Left renal pelvis (tissue), 4 donors: ENCODE measurements at places on chromosomes 5 and 9. TPM values are rescaled to one million over a fixed set of nuclear protein-coding genes. Genes with fewer than 3 reads are reported as not detected.

DNA sequence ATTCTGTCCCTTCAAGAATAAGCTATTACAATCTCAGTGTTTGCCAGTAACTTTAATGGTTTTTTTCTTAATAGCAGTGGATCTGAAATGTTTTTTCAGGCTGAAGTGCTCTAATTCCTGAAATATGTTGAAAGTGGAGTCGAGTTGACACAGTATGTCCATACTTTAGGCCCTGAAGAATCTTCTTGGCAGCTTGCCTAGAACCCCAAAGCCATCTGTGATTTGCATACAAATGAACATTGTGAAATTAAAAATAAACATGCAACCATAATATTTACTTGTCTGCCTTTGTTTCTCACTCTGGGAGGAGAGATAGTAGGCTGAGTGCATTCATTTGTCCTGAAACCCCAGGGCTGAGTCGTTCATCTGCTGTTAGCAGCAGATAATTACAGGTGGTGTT lies 152.7 kb downstream of the ADCY2 start:
- DNase-seq = no peak

INSL4 gene
- not detected for polyA plus RNA-seq

DNAJB5 gene
- 10.6 TPM for polyA plus RNA-seq

DNA sequence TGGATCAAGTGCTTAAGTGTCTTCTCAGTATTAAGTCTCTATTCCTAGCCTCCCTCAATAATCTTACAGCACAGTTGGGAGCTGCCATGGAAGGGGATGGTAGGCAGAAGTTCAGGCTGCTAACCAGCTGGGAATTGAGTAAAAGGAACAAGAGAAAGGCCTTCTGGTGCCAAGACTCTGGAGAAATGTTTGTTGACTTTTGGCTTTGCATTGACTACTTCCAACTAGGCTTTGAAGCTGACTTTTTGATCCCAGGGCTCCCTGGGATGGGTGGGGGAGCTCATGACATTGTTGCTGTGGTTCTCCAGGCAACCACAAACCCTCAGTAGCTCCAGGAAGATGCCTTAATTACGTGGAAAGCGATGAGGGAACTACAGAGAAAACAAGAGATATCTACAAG lies 85.2 kb upstream of the HTR4 start:
- DNase-seq = no peak

RNF224 gene
- polyA plus RNA-seq = 12.4 TPM

DNA sequence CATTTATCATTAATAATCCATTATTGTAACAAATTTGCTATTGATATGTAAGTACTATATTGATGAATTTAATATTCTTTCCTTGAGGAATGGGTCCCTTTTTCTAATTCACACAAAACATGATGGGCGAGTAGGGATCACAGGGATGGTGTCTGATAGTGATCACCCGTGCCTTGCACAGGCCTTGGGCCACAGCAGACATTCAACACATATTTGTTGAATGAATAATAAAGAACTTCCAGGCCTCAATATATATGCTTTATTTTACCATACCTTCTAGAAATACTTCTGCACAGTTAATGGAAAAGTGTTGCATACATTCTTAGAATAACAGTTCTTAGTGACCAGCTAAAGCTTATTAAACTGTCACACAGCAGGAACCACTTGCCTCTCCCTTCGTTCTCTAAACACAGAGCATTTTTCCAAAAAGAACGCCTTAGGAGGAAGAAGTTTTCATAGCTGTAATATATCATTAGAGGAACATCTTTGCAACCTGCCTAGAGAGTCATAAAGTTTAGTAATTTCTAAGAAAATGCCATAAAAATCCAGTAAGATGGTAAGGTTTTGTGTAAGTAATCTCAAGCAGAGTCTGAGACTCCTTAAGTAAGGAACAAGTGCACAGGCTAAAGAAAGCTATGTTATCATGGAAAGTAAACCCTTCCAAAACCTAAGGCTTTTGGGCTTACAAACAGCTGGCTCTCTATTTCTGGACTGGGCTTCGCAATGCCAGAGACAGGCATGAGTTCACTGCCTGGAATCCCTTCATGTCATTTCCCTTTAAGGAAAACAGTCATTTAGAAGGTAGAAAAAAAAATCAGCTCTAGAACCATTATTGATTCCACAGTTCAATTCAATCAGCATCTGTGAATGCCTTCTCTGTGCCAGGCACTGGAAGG lies 17.7 kb downstream of the TTLL11 start:
- no peak for DNase-seq

DNA sequence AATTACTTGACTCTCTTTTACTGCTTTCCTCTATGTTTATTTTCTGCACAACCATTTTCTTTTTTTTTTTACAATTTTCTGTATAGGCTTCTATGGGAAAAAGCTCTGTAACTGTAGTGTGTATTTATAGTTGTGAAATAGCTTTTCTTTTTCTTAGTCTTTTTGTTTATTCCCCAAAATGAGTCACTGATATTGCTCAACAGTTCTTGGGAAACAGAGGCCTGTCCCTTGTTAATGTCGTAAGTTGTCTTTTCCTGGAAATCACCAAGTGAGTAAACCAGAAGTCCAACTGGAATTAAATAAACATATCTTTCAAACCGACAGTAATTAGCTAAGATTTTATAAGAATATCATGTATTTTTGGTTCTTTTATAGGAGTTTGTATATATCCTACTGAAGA lies 325.1 kb upstream of the PRR16 start:
- DNase-seq = no peak

GRCh38 chr5:17221843-17222636 lies 4.6 kb downstream of the BASP1 start:
- no peak for DNase-seq

GRCh38 chr9:28059192-28059591 lies 485.9 kb upstream of the C9orf72 start:
- DNase-seq = no peak

DNA sequence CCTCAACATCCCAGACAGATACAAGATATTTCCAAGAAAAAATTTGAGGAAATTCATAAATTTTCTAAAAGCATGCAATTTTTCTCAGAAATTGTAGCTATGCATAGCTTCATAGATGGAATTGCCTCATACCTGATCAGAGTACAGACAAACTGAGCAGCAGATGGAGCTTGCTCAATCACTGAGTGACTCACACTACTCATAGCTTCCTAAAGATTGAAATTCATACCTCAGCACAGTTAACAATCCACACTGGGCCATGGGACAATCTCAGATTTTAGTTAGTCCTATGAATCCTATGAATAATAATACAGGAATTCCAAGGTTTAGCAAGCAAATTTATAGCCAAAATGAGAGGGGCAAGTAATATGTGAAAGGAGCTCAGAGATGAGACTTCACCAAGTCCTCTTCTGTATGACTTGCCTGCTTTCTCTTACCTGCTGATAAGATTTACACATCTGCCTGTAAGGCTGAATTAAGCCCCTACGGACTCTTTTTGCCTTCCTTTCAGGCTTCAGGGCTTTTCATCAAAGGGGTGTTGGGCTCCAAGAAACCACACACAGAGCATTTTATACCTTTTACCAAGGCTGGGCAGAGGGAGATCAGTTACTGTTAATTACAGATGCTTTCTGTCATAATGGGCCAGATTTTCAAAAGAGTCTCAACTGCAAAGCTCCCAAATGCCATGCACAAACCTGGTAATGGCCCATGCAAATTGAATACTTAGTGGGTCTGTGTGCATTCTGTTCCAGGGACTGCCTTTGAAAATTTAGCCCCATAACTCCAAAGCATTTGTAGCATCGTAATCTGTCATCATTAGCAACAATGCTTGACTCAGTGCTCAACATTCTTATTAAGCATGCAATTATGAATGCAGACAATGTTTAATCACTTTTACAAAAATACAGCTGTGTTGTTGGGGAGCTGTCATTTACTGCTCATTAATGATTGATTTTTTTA lies 439.3 kb downstream of the DTWD2 start:
- DNase-seq = no peak

DNA sequence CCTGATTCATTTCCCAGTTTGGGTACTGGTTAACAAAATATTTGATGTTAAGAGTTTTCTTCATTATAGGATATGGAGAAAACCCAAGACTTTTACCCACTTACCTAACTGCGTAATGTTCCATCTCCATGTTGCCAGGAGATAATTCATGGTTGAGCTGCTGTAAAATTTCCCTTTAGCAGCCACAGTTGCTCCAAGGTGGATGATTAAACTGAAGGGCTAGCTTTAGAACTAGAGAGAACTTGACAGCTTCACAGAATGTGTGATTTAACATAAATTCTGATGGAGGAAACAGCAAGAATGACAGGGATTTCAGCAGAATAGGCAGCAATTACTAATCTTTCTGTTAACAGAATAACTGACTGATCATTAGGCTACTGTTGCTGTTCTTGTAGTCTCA lies 236.1 kb downstream of the MEF2C start:
- no peak for DNase-seq

OGN gene
- 145 TPM for polyA plus RNA-seq

FAM169A gene
- 24.8 TPM for polyA plus RNA-seq

PDCD1LG2 gene
- not detected for polyA plus RNA-seq

DNA sequence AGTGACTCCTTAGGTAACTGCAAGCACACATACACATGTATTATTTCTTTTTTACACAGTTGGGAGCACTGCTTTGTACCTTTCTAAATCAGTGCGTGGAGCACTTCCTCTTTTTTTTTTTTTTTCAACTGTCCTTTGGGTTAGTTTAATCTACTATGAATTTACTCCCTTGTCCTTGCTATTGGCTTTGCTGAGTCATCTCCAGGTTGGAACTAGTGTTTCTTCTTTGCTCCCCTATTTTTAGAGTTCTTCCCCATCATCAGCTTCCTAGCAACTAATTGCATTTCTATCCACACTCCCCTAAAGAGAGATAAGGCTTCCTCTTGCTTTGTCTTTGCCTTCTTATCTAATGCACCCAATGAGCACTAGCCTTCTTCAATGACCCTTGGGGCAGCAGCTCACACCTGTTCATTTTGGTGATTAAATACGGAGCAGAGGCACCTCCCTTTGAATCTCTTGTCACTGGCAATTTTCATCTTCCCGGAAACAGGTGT lies 24.3 kb downstream of the S100Z start:
- no peak for DNase-seq

SLC34A3 gene
- 2.9 TPM for polyA plus RNA-seq

SLC25A2 gene
- not detected for polyA plus RNA-seq

CNTNAP3 gene
- polyA plus RNA-seq = 5.1 TPM

DNA sequence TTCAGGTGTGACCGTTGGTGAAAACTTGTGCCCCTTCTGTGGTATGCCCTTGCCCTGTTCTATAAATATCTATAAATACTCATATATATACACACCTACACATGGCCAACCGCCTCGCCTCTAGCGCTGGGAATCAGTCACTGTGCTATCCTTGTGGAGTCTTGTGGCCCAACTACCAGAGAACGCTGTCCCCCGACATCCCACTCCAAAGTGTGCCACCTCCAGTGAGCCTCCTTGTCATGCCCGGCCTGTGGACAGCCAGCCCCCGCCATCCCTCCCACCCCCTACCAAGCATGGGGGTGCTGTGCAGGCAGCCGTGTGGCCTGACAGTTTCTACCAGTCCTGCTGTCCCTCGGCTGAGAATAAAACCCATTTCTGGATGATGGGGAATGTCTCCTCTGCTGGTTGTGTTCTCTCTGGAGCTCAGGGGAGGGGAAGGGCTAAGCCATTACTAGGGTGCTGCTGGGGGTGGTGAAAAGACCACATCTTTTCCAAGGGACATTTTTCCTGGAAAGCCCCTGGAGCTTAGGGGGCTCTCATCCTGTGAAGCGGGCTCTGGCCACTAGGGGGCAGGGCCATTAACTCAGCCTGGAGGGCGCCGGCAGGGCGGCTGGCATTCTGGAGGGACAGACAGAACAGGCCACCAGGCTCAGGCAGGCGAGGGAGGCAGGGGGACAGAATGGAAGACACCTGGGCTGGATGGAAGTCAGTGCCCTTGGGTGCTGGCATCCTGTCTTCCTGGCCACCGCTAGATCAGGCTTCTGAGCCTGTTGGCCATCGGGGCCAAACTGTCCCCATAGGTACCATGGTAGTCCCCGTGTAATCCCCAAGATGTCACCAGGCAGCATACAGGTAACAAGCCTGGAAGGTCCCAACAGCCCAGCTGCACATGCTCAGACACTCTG lies 20.7 kb downstream of the GOLGA2 start:
- DNase-seq = no peak

DNA sequence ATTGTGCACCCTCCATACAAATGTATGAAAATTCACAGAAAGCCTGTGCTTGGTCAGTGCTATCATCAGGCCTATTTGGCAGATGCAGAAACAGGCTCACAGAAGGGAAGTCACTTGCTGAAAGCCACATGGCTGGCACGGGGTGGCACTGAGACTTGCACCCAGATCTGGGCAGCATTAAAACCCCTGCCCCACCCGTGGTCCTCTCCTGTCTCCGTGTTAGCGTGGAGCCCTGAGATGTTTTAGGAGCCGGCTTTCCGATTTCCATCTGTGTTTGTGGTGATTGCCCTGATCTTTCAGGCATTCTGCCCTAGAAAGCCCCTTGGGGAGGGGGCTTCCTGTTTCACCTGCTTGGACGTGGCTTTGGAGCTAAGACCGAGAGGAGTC lies 102.2 kb upstream of the IER5L start:
- DNase-seq = no peak

DNA sequence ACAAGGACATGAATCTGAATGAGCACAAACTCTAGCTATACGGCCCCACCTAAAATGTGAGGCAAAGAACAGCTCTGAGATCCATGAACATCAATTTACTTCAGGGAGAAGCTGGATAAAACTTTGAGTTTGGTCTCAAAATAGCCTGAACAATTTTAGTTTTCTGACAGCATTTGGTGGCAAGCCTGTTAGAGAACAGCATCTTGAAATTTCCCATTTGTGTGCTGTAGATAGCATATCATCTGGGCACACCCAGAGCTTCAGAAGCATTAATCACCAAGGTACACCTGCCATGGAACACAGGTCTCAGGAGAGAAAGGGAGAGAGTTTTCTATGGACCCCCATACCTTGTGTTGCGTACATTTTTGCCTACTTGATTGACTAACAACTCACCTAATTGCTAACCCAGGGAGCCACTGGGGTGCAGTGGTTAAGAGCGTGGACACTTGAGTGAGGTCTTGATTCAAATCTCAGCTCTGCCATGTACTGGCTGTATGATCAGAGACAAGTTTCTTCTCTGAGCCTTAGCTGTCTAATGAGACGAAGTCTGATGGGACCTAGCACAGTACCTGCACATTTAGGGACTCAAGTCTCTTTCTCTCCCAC lies 264.9 kb downstream of the PIK3R1 start:
- no peak for DNase-seq

ALDH1A1 gene
- polyA plus RNA-seq = 288 TPM

PCA3 gene
- 0.19 TPM for polyA plus RNA-seq

- no peak for DNase-seq
These were observed 161.0 kb upstream of the TUT7 start for GRCh38 chr9:86515221-86515620.

GRCh38 chr9:19288081-19288480 lies 57.6 kb downstream of the DENND4C start:
- DNase-seq = no peak

- no peak for DNase-seq
These were observed 178.7 kb upstream of the SGCD start for GRCh38 chr5:156148301-156148700.

DNA sequence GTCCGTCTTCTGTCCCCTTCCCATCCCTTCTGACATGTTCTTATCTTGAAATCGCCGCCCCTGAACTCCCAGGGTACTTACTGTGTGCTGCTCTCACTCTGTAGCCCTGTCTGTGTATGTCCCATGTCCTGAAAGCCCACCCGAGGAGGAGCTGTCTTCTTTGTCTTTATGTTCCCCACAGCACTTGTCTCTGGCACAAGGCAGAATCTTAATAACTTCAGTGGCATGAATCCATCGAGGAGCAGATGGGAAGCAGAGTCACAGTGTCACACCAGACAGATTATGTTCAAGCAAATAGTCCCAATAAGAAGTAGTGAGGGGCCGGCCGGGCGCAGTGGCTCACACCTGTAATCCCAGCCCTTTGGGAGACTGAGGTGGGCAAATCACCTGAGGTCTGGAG lies 29.7 kb upstream of the LTC4S start:
- no peak for DNase-seq

- no peak for DNase-seq
These were observed 99.2 kb upstream of the IQGAP2 start for GRCh38 chr5:76303921-76304320.

HRCT1 gene
- polyA plus RNA-seq = 3.3 TPM
